ENCODE measurements at places on chromosomes 3 and 15.

DNA sequence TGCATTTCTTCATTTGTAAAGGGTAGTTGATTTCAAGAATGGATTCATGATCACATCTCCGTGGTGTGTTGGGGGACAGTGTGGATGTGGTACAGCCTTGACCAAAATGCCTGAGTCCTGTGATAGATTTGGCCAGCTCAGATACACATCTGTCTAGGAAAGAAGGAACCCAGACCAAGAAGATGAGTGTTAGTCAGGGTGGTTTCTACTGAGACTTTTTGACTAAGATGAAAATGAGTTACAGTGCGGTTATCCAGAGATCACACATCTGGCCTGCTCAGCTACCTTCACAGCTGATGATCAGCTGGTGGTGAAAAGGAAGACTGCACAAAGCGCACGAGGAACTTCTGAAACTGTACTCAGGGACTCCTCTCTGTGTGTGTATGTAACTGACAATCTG lies 68.0 kb downstream of the FNDC3B start:
- H3K36me3 ChIP-seq, result no peaks in the 10 kb centered on the region
- peak overlapping the region; percentile 27 for H3K27ac ChIP-seq
- H3K27me3 ChIP-seq, result no peaks in the 10 kb centered on the region
- DNase-seq, result no peak
- no peak overlapping the region for H3K4me3 ChIP-seq

GRCh38 chr3:106750092-106750491 lies 627.1 kb upstream of the CCDC54 start:
- no peak for DNase-seq
- H3K4me3 ChIP-seq, result no peak overlapping the region
- H3K27ac ChIP-seq, result no peak overlapping the region

DNA sequence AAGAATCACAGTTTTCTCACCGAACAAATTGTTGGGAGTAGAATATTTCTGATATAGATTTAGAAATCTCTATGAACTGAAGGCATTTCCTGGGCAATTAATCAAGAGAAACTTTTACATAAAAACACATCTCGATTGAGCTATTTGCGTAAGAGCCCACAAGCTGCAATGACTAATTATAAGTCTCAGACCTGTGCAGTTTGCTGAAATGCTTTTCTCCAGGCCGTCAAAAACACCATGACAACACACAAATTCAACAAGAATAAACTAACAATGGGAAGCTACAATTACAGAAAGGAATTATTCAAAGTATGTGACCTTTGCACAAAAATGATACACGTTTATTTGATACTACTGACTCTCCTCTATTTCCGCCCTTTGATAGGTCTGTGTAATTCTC lies 481.2 kb upstream of the WNT5A start:
- H3K36me3 ChIP-seq, result no peaks in the 10 kb centered on the region
- DNase-seq, result no peak
- H3K4me3 ChIP-seq, result no peak overlapping the region
- no peak overlapping the region for H3K27ac ChIP-seq

- peak; percentile 67 for DNase-seq
- H3K36me3 ChIP-seq, result no peaks in the 10 kb centered on the region
- H3K4me3 ChIP-seq, result peak overlapping the region; percentile 33
- peaks cover 10% of the 10 kb centered on the region for H3K4me1 ChIP-seq
- H3K27ac ChIP-seq, result peak overlapping the region; percentile 31
- peaks cover 2% of the 10 kb centered on the region for H3K27me3 ChIP-seq
Observed at GRCh38 chr3:46845397-46845859, 17.8 kb downstream of the MYL3 start.

GRCh38 chr3:12508291-12508700 lies 24.0 kb downstream of the TSEN2 start:
- H3K4me1 ChIP-seq, result peaks cover 14% of the 10 kb centered on the region
- peak overlapping the region; percentile 83 for H3K27ac ChIP-seq
- no peaks in the 10 kb centered on the region for H3K27me3 ChIP-seq
- H3K4me3 ChIP-seq, result peak overlapping the region; percentile 35
- peak; percentile 99 for DNase-seq
- H3K36me3 ChIP-seq, result peaks cover 2% of the 10 kb centered on the region

GRCh38 chr3:162525066-162525742 lies 1028.6 kb downstream of the OTOL1 start:
- no peak overlapping the region for H3K27ac ChIP-seq
- peak; percentile 95 for DNase-seq
- no peaks in the 10 kb centered on the region for H3K4me1 ChIP-seq
- no peaks in the 10 kb centered on the region for H3K36me3 ChIP-seq

- no peak for DNase-seq
- H3K4me1 ChIP-seq, result no peaks in the 10 kb centered on the region
- H3K4me3 ChIP-seq, result no peak overlapping the region
- no peaks in the 10 kb centered on the region for H3K27me3 ChIP-seq
- peaks cover 21% of the 10 kb centered on the region for H3K36me3 ChIP-seq
Observed at GRCh38 chr3:58143417-58144055, 67.2 kb downstream of the DNASE1L3 start.

GRCh38 chr3:9153904-9154619 lies 95.4 kb downstream of the SRGAP3 start:
- H3K36me3 ChIP-seq, result no peaks in the 10 kb centered on the region
- H3K4me3 ChIP-seq, result no peak overlapping the region

DNA sequence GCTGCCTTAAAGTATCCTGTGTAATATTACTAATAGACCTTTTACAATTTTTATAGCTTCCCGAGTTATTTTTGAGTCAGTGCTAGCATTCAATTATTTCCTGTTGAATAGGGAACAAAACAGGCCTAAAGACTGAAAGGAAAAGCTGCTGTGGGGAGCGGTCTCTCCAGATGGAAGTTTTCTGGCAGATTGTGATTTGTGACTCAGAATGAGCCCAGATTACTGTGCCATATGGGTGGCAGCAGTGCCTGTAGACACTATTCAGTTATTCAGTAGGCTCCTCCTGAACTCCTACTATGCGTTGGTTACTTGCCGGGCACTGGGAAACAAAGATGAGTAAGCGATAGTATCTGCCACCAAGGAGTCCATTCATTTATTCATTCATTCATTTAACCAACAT lies 211.8 kb downstream of the CHST2 start:
- peak; percentile 33 for DNase-seq
- no peaks in the 10 kb centered on the region for H3K36me3 ChIP-seq
- H3K4me1 ChIP-seq, result no peaks in the 10 kb centered on the region

DNA sequence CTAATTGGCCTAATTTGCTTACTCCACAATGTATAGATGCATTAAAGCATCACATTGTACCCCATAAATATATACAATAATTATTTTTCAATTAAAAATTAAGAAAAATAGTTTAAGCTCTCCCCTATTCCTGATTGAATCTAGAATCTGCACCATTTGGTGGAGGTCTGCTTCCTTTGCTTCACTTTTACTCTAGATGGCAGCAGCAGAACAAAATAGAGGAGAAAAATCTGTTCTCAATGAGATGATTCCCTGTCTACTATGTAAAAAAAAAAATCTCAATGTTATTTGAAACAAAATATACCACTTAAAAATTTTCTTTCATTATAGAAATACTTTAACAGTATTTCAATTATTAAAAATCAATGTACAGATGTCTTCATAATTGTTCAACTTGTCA lies 109.6 kb upstream of the FXR1 start:
- H3K4me3 ChIP-seq, result no peak overlapping the region
- H3K27me3 ChIP-seq, result no peaks in the 10 kb centered on the region
- no peaks in the 10 kb centered on the region for H3K36me3 ChIP-seq
- no peaks in the 10 kb centered on the region for H3K4me1 ChIP-seq
- H3K27ac ChIP-seq, result no peak overlapping the region

GRCh38 chr3:88462230-88462629 lies 312.5 kb downstream of the C3orf38 start:
- H3K27ac ChIP-seq, result no peak overlapping the region
- DNase-seq, result peak; percentile 2
- H3K4me1 ChIP-seq, result no peaks in the 10 kb centered on the region
- H3K4me3 ChIP-seq, result no peak overlapping the region
- no peaks in the 10 kb centered on the region for H3K36me3 ChIP-seq

- peaks cover 17% of the 10 kb centered on the region for H3K36me3 ChIP-seq
- H3K4me1 ChIP-seq, result no peaks in the 10 kb centered on the region
- DNase-seq, result no peak
- H3K4me3 ChIP-seq, result no peak overlapping the region
- H3K27me3 ChIP-seq, result no peaks in the 10 kb centered on the region
- H3K27ac ChIP-seq, result no peak overlapping the region
Observed at GRCh38 chr3:183807209-183807728, 18.1 kb downstream of the MAP6D1 start.
